ENCODE measurements at places on chromosomes 1 and 21.

DNA sequence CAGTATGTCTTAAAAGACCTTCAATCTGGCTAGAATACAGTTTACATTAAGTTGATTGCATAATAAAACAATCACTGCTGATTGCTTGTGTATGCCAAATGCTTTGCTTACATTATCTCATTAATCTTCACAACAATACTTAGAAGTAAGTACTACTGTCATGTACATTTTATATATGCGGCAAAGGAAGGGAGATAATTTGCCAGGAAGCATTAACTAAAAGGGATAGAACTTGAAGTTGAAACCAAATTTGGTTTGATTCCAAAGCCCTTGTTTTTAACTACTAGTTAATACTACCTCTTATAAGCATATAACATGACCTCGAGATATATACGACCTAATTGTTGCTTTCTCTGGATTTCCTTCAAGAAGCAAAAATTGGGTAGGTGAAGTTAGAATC, 155.8 kb downstream of the NTMT2 start:
- no peak for DNase-seq

DNA sequence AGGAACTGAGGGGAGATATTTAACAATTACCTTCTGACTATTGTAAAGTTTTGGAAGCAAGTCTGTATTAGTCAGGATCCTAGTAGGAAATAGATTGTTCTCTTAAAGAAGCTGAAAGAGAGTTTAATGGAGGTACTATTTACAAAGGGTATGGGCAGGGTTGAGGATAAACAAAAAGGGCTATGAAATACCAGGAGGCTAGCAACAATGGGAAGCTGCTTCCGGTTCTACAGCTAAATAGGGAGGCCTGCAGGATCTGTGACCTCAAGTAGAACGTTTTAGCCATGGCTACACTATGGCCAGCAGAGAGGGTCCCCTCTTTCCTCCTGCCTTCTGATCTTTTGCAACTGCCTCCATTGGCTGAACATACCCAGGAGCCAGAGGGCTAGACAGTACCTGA, 117.7 kb downstream of the PDE4B start:
- DNase-seq = no peak

DNA sequence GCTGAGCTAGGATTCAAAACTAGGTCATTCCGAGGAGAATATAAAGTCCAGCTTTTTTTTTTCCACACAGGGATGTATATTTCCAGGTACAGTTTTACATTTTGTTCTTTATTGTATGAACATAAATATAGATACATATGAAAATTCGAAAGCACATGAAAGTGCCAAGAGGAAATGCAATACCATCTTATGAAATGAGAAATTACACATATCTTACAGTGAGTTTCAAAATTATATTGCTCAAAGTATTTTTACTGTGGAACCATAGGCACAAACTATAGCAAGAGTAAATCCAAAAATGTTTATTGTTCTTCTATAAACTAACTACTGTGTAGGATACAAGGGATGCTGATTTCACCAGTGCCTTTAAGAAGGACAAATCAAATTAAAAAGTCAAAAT, 39.0 kb downstream of the PTPRC start:
- no peak for DNase-seq

DNA sequence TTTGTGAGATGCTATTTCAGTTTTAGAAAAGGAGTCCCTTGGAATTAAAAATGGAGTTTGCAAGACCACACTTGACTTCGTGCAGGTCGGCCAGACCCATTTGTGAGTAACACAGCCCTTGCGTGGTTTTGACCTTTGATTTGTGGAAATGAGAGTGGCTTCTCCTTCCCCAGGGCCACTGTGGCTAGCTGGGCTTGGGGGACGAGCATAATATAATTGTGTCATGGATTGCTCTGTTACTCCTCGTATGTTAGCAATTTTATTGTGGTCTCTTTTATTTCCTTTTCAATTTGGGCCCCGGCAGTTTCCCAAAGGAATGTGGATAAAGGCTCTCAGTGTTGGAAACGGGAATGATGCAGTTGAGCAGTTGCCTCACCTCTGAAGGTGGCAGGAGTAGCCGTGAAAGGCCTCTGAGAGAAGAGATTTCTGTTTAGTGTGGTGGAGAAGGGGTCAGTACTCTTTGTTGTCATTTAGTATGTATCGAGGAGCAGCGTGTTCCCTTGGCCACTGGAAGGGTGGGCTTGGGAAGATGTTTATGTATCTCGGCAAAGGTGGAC, 194.6 kb downstream of the PBX1 start:
- DNase-seq = no peak

DNA sequence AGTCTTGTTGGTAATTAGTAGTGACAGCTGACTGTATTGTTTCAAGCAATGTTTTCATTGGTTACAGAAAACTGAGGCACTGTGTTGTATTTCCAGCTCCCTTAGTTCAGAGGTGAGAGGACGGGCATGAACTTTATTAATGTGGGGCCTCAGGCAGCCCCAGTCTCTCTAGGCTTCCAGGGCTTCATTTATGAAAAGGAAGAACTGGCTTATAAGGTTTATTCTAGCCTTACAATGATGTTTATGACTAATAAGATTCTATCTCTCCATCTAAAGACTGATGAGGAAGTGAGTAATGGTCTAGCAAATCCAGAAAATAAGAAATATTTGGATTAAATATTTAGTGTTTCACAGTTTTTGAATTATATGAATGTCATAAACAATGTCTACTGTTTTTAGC, 41.5 kb downstream of the CBS start:
- DNase-seq = no peak

DNA sequence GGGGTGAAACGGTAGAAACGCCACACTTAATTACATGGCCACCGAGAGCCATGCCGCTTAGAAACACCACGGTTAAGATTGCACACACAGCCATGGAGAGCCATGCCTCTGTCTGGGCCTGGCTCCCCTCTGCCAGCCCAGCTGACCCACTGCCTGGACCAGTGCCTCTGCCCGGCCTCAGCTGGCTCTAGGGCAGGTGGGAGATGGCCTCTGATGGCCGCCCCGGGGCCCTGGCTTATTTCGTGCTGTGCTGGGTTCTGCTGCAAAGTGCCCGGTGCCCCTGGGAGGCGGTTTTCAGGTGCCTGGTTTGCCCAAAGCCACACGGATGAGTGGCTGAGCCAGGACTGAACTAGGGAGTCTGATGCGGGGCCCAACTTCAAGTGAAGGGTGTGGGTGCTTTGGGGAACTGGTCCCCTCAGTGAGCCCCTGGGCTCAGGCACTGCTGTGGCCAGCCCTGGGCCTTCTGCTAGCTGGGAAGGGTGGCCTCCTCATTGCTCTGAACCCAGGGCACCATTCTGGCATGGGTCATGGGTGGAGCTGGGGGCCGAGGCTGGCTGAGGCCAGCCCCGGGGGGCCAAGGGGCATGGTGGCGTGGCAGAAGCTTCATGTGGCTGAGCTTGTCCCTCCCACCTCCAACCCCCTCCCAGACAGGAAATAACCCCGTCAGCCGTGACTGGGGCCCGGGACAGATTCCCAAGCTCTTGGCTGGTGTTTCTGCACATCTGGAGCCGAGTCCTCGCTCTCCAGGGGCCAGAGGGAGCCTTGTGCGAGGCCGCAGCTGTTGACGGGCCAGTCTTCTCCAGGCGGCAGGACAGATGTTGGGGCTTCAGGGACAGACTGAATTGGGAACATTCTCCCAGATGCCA, 1.9 kb upstream of the GPR153 start:
- no peak for DNase-seq

DNA sequence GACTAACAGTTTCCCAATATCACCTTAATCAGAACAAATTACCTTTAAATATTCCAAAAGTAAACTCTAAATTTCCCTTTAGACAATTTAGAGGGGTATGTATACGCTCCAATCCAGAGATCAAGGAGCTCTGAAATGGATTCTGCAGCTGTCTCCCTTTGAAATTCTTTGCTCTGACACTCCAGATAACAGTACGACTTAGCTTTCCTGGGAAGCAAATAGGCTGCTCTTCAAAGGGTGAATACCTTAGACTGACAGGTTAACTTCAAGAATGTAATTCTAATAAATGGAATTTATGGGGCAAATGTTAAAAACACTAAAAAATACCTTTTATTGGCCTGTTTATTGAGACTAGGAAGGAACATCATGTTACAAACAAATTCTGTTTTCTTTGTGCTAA, 357.2 kb downstream of the USP25 start:
- DNase-seq = no peak

- DNase-seq = no peak
Observed at GRCh38 chr1:221302810-221303209, 423.6 kb downstream of the HLX start.

DNA sequence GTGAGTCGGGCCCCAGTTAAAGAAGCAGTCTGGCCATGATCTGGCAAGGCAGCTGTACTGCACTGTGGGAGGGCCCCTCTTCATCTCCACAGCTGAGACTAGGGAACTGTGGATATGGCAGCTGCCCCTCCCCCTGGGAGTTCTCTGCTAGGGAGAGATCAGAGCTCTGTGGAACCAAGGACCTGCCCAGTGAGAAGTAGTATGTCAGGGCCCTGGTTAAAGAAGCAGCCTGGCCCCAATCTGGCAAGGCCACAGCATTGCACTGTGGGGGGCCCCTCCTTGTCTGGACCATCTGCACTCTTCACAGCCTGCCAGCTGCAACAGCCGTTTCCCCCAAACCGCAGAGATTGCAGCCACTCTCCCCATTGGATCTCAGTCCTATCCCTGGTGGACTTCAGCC, 208.5 kb downstream of the DNAH14 start:
- DNase-seq = no peak

DNA sequence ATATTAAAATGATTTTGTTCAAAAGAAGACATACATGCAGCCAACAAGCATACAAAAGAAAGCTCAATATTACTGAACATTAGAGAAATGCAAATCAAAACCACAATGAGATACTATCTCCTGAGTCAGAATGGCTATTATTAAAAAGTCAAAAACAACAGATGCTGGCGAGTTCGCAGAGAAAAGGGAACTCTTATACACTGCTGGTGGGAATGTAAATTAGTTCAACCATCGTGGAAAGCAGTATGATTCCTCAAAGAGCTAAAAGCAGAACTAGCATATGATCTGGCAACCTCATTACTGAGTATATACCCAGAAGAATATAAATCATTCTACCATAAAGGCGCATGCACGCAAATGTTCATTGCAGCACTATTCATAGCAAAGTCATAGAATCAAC, 126.0 kb upstream of the HMCN1 start:
- no peak for DNase-seq

- DNase-seq = no peak
Observed at GRCh38 chr1:33088119-33088906, 7.4 kb downstream of the AZIN2 start.

DNA sequence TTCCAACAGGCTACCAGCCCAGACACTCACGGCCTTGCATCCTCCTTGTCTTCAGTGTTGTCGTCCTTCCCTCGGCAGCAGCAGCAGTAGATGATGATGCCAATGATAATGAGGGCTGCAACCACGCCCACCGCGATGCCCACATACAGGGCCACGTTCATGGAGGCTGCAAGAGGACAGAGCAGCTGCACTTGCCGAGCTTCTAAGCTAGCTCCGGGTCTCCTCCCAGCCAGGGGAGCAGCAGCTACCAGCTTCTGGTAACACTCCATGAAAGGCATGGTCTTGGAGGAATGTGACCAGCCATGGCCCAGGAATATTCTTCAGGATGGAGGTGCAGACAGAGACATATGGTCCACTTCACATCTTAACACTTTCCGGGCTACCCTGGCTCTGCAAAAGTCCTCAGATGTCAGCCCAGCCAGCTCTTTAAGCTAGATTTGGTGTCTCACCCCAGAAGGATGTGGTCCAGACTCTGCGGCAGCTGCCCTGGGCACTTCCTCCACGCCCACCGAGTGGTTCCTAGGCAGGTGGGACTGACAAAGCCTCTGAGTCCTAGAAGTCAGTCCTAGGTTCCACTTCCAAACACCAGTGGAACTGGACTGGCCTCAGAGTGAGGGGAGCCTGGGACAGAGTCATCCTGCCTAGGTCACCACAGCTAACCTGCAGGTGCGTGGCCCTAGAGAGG, 35.1 kb downstream of the GPA33 start:
- no peak for DNase-seq

DNA sequence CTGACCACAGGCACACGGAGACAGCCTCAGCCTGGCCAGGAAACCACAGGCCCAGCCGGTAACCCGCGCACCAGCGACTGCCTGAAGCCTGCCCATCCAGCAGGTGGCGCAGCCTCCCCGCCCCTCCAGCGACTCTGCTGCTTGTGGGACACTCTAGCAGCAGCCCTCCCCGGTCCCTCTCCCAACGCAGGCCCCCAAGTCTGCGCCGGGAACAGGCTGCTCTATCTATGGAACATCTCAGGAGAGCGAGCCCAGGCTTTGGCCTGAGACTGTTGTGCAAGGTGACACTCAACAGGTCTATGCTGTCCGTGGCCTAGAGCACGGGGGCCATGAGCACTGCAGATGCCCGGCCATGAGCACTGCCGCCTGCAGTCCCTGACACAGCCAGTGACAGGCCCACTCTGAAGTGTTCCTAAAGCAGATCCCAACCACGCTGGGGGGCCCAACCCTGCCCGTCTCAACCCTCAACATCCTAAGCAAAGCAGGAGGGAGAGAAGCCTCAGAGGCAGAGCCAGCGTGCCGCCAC, 28.4 kb downstream of the WDR4 start:
- peak; percentile 37 for DNase-seq

- no peak for DNase-seq
Observed at GRCh38 chr1:8408151-8408839, 90.4 kb downstream of the SLC45A1 start.

- DNase-seq = no peak
Observed at GRCh38 chr1:206101351-206102045, 15.7 kb downstream of the AVPR1B start.

- DNase-seq = no peak
Observed at GRCh38 chr1:53947172-53947907, 1.2 kb downstream of the LRRC42 start.

- DNase-seq = no peak
Observed at GRCh38 chr21:32554832-32555638, 30.3 kb downstream of the TCP10L start.

GRCh38 chr1:14599800-14600199, 1.3 kb downstream of the KAZN start:
- no peak for DNase-seq

DNA sequence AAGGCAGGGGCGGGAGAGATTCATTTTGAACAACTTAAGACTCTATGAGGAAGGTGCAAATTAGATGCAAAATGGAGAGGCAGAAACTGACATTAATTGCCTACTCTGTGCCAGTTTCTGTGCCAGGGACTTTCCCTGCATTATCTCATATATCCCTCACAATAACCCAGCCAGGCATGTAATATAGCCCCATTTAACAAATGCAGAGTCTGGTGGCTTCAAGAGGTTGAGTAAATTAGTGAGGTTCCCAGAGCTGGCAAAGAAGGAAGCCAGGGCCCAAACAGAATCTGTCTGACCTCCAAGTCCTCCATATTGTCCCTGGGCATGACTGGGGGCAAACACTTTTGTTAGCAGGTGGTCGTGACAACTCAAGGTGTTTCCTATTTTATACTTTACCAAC, 199.8 kb downstream of the ASTN1 start:
- DNase-seq = no peak

- DNase-seq = no peak
Observed at GRCh38 chr1:43743206-43743605, 35.9 kb downstream of the ST3GAL3 start.

DNA sequence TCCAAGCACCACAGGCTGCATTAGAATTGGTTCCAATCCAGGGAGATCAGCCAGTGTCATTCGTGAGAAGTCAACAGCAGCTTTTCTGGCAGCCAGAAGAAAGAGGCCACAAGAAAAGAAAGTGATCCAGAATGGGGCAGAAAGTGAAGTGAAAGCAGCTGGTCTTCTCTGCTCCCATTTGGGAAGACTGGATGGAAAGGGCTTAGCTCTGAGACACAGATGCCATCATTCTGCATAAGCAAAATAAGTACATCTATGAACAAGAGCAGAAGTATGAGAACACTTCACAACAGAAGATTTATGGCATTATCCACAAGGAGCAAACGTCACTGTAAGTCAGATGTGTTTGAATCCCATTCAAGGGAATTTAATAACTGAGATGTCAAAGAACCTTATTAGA, 326.5 kb upstream of the ESRRG start:
- DNase-seq = no peak

All from stimulated activated CD4-positive, alpha-beta T cell treated with anti-CD3 and anti-CD28 coated beads, Interleukin-1b, Interleukin-23, amount 100 ng/mL, for 4 hours (primary cell).